ENCODE measurements at places on chromosomes 6 and 20.

DNA sequence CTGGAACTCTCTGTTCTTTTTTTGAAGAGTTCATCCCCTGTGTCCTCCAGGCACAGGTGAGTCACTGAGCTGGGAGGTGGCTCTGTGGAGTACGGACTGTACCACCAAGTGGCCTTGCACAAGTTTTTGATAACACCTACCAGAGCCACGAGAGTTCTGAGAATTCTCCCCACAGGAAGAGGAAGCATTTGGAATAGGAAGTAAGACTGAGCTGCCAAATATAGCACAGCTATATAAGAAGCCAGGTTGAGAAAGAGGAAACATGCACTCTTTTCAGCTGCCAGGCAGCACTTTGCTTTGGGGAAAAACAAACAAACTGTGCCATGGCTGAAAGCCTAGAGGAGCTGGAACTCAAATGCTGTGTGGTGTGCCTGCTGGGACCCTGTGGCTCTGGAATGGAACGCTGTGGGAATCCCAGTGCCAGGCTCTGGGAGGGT is 70.8 kb upstream of the RIPOR2 start:
- no peak for DNase-seq

DNA sequence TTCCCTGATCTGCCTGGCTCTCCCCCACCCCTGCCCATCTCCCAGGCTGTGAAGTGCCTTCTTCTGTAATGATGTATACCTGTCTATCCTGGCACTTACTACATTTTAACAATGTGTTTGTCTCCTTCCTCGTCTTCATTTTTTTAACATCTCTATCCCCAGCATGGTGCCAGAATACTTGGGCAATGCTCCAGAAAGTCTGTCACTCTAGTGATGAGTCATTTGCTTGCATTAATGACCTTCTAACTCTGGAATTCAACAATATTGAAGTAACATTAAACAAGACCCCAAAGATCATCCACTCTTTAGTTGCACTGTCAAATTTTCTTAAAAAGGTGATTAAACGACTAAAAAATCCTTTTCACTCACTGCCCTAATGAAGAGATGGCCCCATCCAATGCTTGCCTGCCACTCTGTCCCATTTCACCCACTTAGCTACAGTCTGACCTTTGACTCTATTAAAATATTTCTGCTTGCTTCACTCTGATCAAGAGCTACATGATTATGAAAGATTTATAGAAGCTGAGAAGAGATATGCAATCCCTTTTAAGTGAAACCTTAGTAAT is 7.7 kb upstream of the KLHL31 start:
- DNase-seq: no peak

- no peak for DNase-seq
These were observed 832.2 kb downstream of the EYS start for GRCh38 chr6:64874776-64875175.

DNA sequence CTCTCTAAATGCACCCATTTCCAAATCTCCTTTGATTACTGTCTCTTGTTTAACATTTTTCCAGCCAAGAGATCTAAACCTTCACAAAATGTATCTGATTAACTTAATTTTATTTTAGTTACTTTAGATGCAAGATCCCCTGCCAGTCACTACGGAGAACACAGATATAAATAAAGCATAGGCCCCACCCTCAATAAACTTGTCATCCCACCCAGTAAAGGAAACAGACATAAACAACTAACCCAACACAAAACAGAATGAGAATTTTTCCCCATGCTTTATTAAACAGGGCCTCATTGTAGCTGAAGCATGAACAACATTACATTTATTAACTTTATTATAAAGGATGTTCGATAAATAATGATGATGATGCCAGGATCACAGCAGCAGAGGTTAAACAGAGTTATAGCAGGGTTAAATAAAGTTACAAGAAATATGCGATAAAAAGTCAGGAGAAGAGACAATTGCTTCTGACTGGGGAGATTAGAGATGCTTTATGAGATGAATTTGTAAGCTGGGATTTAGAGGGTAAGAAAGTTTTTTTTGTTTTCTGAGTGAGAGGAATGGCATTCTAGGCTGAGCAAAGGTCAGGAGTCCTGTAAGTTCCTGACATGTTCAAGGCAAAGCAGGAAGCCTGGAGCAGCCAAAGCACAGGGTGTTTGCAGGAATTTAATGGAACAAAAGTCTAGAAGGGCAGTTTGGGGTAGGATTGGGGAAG is 41.1 kb downstream of the TFAP2A start:
- DNase-seq: no peak

GRCh38 chr6:98842342-98843180 is 8.2 kb downstream of the POU3F2 start:
- DNase-seq: no peak

- DNase-seq: no peak
These were observed 27.9 kb downstream of the GFRA4 start for GRCh38 chr20:3635346-3635745.

- DNase-seq: no peak
These were observed 212.2 kb downstream of the UST start for GRCh38 chr6:148959008-148959407.

- DNase-seq: no peak
These were observed 601.2 kb downstream of the CDH26 start for GRCh38 chr20:60559462-60559861.

DNA sequence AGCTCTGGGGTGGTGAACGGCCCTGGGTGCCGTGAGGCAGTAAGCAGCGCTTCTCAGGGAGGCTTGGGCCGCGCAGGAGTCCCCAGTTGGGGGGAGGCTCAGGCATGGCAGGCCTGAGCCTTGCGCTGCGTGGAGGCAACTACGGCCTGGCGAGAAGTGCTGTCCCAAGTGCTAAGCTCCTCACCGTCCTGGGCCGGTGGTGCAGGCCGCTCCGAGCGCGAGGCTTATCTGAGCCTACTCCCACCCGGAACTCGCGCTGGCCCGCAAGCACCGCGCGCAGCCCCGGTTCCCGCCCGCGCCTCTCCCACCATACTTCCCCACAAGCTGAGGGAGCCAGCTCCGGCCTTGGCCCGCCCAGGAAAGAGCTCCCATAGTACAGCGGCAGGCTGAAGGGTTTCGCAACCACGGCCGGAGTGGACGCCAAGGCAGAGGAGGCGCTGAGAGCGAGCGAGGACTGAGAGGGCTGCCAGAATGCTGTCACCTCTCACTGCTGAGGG is 1.8 kb upstream of the WRNIP1 start:
- DNase-seq: no peak

GRCh38 chr20:49684335-49684997 is 29.2 kb downstream of the B4GALT5 start:
- no peak for DNase-seq

- no peak for DNase-seq
These were observed 43.6 kb downstream of the CDYL start for GRCh38 chr6:4819706-4820283.

GRCh38 chr6:21935561-21936028 is 342.0 kb downstream of the SOX4 start:
- DNase-seq: no peak

- no peak for DNase-seq
These were observed 21.6 kb upstream of the GFOD1 start for GRCh38 chr6:13508711-13509705.

DNA sequence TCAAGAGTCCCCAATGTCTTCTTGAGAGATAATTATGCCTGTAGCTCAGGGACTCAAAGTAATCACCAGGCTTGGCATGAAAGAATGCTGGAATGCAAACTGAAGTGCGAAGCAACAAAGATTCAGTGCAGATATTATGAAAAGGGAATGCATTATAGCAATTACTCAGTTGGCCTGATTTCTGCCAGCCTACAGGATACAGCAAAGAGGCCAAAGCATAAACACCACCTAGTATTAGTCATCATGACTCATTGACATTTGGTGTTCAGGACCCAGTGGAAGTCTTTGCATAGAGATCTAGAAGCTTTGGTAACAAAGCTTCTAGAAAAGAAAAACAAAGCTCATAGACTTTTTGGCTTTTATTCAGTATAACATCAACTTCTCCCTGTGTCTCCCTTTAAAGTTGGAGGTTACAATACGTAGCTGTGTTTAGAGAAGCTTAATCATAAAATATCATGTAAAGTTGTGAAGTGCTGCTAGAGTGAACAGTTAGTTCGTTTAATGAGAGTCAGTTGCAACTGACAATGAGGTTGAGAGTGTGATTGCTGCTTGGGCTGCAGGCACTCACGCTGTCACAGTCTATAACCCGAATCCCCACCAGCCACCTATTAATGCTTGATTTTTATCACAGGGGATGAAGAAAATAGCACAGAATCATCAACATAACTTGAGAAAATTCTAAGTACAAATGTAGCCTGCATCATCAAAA is 932.7 kb downstream of the TFAP2A start:
- no peak for DNase-seq

DNA sequence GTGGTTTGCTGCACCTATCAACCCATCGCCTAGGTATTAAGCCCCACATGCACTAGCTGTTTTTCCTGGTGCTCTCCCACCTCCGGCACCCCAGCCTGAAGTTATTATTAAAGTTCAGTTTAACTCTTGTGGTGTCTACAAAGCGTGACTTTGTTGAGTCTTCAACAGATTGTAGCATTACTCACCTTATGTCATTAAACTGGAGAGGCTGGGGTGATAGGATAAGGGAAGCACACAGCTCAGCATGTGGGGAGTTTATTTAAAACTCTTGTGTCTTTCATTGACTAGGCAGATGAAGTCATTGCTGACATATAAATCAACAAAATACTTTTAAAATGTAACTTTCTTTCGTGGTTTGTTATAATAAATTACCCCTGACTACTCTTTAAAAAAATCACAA is 84.7 kb upstream of the GCM1 start:
- no peak for DNase-seq

DNA sequence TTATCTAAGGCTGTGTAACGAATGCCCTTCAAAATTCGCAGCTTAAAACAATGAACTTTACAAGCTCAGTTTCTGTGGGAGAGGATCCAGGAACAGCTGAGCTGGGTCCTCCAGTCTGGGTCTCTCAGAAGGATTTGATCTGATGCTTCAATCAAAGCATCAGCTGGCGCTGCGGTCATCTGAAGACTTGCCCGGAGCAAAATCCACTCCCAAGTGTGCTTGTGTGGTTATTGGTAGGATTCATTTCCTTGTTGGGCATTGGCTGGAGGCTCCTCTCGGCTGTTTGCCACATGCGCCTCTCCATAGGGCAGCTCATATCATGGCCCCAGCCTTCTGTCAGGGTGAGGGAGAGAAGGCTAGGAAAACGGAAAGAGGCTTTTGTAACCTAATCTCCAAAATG is 269.3 kb upstream of the CHD6 start:
- DNase-seq: no peak

DNA sequence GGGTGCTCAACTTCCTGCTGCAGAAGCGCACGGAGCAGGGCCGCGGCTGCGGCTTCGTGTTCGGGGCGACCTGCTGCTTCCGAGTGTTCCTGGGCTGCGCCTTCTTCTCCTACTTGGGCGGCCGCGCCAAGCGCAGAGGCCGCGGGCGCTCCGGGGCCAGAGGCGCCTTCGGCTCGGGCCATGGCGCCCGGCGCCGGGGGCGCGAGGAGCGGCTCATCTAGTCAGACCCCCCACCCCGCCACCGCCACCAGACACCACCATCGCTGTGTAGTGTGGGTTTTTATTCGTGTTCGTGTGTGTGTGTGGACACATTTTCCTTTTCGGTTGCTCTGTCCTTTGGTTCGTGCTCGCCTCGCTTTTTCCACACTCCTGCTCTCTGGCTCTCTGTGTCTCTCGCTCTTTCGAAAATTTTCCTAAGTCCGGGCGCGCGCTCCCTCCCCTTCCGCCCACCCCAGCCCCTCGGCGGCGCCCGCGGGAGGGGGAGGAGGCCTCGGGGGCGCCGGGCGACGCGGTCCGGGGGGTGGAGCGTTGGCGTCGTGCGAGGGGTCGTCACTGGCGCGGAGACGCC is 38.1 kb downstream of the GNAS start:
- DNase-seq: peak; percentile 76

DNA sequence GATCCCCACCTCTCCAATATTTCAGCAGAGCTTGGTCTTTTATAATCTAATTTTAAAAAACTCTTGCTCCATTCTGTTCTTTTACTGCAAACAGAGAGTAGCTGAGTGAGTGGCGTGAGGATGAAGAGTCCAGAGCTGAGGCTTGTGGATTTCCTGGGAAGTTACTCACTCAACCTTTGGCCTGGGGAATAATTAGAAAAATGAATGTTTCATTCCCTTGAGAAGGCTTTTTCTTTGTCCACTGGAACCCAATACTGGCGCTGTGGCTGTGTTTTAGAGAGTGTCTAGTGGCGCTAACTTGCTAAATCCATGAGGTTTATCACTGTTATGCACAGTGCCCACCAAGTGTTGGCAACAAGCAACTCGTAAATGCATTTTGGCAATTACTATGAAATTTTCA is 251.5 kb downstream of the HIVEP2 start:
- no peak for DNase-seq

DNA sequence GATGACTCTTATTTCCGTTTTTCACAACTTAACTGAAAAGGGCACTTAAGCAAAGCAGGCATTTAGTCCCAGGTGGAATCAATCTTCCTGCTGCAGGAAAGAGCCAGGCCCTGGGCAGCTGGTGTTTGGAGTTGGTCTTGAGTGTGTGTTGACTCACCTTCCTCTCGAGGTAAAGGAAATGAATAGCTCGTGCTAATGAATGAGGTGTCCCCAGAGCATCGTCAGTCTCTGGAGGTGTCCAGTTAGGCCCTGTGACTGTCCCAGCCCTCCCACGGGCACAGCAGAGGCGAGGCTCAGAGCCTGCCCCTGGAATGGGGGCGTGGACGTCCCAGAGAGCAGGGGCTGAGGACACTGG is 277.7 kb downstream of the NRN1 start:
- DNase-seq: no peak

DNA sequence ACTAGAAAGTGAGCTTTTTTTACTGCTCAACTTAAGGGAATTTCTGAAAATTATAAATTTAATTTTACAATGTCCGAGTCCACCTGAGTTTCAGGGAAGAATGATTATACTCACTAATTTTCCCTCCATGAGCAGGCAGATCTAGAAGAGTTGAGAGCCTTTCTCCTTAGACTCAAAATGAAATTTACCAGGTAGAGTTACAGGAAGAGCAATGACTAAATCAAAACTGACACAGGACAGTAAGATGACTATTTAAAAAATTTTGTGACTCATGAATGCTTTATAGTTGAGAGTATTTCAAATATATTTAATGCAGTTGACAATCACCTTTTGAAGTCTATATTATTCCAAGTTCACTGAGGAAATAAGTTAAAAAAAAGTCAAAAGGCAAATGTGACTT is 198.1 kb upstream of the NRSN1 start:
- no peak for DNase-seq

GRCh38 chr6:19472850-19473249 is 364.3 kb upstream of the ID4 start:
- DNase-seq: no peak

GRCh38 chr20:45450097-45450818 is 19.3 kb upstream of the WFDC2 start:
- DNase-seq: no peak

DNA sequence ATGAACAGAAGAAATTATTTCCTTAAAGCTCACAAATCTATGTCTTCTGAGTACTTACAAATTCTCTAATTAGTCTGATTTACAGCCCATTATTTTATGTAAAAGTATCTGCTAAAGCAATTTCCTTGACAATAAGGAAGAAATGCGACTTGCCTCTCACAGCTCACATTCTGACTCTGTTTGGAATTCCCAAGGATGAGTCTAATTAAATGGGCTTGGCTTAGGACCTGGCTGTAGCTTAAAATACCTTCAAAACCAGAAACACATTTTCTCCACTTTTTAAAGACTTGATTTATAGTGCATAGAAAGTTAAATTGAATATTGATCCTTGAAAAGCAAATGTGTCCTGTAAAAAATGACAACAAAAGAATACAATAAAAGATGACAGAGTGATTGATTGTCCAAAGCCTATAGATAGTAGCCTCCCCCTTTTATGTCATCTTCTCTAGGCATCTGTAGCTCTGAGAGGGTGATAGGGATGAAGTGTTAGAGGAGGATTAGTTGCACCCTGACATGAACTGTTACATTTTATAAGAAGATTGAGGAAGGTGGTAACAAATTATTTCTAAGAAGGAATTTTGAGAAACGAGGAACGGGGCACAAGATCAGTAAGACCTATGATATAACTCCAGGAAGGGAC is 118.9 kb downstream of the MACROD2 start:
- no peak for DNase-seq

Data from activated naive CD4-positive, alpha-beta T cell (primary cell).